NCI-H1694 treated with DMSO at 0.1 percent for 48 hours (cell line): ENCODE measurements at places on chromosomes 7 and 10.

GRCh38 chr10:88989824-88990383, 694 bp upstream of the FAS start:
- DNase-seq: no peak

DNA sequence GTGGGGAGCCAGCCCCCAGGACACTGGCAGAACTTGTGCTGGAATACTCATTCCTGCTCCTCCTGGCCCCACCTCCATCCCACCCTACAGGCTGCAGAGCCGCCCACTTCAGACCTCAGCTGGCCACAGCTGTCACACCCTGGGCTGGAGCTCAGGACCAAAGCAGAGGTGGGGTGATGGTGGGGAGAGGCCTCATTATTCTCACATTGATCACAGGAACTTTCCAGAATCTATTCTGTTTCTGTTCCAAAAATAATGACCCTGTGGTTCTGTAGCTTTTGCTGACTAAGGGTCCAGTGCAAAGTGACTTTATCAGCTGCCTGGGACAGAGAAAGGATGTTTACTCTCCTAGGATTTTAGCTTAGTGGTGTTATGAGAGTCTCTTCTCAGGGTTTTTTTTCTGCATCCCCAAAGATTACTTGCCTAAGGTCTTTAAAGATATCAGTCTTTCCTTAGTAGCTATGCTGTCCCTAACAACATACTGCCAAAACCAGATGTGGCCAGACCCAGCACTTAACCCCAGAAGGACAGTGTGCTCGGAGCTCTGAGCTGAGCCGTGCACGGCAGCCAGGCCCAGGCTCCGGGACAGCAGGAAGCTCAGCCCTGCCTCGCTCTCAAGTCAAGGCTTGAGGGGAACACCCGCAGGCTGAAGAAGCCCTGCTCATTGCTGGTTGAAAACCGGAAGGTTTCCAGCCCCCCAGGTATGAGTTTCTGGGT, 223.3 kb downstream of the MLLT10 start:
- no peak for DNase-seq

DNA sequence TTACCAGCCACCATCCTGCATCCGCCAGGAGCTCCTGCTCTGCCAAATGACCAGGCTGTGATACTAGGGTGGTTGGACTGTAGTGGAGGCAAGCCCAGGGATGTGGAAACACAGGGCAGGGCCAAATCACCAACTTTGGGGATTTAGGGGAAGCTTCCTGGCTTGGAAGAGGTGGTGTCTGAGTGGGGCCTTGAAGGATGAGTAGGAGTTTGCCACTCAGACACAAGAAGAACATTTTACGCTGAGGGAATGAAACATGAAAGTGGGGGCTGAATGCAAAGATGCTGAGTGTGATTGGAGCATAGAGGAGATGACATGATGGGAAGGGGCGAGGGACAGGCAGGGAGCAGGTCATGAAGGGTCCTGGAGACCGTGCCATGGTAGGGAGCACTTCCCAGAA, 329.5 kb downstream of the RPS24 start:
- no peak for DNase-seq

- no peak for DNase-seq
Measured at GRCh38 chr10:78899098-78899754, 169.5 kb upstream of the ZMIZ1 start.

- DNase-seq: peak; percentile 8
Measured at GRCh38 chr10:50604809-50605208, 18.9 kb downstream of the SGMS1 start.

GRCh38 chr10:108454224-108454623, 1289.7 kb upstream of the SORCS1 start:
- no peak for DNase-seq

- DNase-seq: no peak
Measured at GRCh38 chr10:5540891-5541290, 16.1 kb downstream of the CALML3 start.

- no peak for DNase-seq
Measured at GRCh38 chr7:42181566-42181965, 55.4 kb downstream of the GLI3 start.

DNA sequence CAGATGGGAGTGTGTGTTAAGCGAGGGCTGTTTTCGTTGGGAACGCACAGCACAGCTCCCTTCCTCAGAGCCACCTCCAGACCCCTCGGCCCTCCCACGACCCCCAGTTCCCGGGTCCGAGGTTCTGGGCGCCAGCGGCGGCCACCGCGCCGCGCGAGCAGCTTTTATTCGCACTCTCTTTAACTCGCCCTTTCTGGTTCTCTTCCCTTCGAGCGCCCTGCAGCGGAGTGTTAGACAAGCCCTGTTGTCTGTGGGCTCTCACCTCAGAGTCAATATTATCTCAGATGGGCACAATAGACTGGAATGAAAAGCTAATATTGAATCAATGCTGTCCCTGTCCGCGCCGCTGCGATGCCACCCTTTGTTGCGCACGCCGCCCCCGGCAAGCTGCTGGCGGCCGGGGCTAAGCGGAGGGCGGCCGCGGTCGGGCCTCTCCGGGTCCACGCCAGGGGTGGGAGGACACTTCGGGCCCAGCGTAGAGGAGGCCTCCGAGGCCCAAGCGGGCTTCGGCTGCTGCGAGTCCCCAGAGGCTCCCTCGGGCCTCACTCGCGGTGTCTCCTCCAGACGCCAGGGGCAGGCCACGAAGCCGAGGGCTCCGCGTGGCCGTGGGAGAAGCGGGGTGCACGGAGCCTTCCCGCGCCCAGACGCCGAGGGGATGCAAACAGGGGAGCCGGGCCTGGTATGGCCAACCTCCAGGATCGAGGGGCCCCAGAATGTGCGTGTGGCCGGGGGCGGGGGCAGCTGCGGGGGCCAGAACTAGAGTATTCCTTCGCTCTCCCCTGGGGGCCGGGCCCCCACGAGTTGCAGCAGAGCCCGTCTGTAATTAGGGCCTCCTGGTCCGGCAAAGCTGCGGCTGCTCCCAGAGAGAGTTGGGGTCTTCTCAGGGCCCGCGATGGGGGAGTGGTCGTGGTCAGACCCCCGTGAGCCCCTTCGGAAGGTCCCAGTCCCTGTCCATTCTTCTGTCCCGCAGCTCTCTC, 7.9 kb upstream of the EMX2 start:
- no peak for DNase-seq

DNA sequence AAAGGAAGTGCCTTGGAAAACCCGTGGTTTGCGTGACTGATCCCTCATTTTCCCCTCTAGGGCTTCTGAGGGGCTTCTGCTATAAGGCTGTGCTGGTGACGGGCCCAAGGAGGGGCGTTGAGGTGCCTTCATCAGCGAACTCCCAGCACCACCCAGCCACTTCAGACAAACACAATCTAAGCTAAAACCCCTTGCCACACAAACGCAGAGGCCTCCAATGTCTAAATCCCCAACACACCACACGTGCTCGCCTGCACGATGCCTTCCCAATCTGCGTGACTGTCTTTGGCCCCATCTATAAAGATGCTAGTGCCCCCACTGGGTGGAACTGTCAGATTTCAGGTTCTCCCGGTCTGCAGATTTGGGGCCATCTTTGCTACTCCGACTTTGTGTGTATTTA, 4.1 kb upstream of the GAD2 start:
- DNase-seq: no peak

- DNase-seq: no peak
Measured at GRCh38 chr7:46625032-46625431, 704.0 kb upstream of the IGFBP3 start.

DNA sequence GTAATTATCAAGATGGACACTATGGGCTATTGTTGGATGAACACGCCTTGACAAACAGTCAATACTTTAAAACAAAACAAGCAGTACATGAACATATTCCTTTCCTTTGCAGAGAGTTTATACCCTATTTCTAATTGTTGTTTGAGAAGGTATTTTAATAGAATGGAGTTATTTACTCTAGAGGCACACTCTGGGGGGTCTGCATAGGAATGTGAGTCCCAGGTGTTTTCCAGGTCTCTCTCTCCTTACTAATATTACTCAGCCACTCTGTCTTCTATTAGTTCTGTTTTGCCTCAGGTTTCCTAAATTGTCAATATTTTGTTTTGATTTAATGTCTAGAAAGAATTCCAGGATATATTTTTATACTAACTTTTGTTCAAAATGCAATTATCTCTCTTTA, 1091.4 kb downstream of the CNTNAP2 start:
- DNase-seq: no peak

DNA sequence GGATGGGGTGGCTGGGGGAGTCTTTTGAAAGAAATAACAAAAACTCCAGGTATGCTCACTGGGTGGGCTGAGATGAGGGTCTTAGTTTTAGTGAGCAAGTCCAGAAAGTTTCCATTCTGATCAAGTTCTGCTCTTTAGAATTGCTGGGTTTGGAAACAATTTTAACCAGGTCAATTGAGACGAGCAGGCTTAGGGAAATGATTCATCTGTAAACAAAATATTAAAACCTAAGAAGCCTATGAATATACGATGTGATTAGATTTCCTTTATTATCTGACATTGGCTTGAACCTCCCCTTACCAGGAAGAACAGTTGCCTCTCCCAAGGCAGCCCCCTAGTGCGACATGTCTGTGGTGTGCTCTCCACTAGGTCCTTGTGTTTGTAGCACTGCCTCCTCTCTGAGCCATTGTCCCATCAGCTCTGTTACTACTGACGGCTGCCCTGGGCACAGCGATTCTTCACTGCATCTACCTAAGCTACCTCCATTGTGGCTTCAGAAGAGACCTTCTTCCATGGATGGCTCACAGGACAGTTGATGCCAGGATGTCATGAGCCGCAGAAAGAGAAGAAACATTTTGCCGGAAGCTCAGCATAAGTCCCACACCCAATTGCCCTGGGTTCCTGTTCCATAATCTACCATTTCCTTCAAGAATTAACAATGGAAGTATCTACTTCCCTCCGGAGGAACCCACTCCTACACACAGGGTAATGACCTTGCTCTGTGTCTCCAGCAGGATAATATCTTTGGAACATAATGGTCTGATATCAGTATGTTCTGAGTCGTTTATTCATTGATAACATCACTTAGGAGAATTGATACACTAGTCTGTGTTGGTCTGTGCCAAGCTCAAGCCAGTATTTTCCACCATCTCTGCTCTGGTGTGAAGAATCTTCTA, 95.1 kb upstream of the ITGB1 start:
- DNase-seq: no peak

DNA sequence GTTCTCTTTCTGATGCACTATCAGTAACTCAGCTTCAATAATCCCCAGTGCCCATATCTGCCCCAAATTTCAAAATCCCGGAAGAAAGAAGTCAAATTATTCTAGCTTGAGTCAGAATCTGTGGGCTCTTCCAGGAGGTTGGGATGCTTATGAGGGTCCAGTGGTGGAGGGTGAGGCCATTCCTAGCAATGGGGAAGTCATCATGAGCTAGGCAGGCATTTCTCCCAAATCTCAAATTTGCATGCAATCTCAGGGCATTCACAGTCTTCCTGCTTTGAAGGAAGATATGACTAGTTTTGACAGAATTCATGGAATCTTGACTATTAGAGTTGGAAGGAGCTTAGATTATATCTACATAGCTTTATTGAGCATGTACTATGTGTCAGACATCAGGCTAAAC, 164.3 kb upstream of the AGK start:
- DNase-seq: no peak

DNA sequence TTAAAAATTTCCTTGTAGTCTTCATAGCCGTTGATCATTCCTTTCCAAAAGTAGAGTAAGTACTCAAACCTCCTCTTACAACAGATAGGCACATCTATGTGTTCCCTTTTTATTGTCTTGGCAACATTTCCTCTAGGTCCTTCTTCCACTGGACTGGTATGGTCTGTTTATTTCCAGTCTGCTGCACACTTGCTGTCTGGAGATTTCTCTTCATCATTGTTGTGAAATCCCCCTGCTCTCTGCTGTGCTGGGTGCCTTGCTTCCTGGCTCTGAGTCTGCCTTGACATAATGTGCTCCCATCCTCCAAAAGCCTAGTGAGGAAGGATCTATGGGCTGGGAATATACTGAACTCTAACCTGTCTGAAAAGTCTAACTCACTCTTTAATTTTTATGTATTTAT, 545.3 kb upstream of the VSTM2A start:
- no peak for DNase-seq

DNA sequence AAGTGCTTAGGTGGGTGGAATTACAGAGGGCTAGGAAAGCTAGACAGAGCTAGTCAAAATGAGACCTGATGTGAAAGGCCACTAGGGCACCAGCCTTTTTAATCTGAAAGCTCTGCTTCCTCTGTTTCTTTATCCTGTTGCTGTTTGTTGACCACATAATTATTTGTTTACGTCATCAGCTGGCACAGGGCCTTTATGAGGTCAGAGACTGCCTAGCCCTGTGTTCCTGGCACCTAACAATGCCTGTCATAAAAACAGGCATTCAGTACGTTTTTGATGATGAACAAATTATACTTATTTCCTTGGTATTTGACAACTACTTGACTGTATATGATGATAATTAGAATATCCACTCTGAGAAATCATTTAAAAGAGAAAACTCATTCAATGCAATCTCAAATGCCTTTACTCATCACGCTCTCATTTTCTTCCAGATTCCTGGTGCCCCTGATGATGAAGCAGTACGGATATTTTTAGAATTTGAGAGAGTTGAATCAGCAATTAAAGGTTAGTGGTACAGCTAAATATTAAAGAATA, 26.0 kb downstream of the RBM17 start:
- no peak for DNase-seq

DNA sequence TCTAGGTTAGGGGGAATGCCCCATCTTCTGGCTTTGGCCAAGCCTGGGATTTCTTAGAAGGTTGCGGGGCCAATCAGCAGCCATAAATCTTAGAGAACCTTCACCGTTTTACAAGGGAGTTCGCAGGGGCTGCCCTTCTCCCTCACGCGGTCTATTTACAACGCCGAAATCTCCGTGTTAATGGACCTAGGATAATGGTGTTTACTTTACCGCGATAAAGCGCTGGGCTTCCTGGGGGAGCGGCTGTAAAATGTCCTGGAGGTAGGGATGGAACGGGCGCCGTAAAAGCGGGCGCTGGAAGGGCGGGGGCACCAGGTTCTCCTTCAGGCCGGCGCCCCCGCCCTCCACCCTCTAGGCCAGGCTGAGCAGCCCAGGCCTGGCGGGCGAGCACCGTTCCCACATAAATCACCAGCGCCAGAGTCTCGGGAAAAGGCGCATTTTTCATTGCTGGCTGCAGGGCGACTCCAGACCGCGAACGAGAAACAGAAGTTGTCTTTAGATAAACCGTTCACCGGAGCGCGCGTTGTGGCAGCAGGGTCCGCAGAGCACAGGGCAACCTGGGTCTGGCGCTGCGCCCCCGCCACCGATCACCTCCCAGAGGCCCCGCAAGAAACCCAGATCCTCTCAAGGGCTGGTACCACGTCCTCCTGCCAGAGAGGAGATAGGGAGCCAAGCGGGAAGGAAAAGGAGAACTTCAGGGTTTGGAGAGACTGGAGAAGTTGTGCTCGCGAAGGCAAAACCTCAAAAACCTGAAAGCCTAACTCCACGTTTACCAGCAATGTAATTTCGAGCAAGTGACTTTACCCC, 12.5 kb upstream of the NKX2-3 start:
- DNase-seq: no peak
